ENCODE measurements at places on chromosomes 1 and 21.

DNA sequence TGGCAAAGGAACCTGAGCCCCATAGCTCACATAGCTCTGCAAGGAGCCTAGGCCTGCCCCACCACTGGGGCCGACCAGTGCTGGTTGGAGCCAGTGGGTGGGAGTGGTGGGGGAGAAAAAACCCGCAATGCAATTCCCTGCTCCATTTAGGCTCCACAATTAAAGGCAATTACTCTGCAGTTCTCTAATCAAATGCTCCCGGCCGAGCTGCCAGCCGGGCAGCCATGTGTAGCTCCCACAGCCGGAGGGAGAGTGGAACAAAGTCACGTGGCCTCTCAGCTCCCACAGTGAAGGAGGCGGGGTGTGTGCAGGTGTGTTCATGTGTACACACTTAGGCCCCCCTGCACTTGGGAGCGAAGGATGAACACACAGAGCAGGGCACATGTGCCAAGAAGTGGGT, 81.6 kb downstream of the KIRREL1 start:
- DNase-seq: no peak

DNA sequence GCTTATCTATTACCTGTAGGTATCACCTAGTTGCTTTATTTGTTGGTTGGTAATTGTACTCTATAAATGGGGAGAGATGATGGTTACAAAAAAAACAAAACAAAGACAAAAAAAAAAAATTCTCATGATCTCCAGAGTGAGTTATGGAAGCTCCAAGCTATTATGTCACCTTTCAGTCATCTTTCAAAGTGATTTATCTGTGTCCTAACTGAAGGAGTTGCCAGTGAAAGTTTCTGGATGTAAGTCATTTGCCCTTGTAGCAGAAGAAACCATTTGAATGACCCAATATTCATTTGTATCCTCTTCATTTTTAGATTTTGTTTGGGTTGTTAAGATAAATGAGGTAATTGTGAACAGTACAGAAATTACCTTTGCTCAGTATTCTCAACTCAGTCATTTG, 3.6 kb downstream of the SLC35F3 start:
- no peak for DNase-seq

- DNase-seq: no peak
Observed at GRCh38 chr1:183273300-183273699, 87.2 kb downstream of the LAMC2 start.

DNA sequence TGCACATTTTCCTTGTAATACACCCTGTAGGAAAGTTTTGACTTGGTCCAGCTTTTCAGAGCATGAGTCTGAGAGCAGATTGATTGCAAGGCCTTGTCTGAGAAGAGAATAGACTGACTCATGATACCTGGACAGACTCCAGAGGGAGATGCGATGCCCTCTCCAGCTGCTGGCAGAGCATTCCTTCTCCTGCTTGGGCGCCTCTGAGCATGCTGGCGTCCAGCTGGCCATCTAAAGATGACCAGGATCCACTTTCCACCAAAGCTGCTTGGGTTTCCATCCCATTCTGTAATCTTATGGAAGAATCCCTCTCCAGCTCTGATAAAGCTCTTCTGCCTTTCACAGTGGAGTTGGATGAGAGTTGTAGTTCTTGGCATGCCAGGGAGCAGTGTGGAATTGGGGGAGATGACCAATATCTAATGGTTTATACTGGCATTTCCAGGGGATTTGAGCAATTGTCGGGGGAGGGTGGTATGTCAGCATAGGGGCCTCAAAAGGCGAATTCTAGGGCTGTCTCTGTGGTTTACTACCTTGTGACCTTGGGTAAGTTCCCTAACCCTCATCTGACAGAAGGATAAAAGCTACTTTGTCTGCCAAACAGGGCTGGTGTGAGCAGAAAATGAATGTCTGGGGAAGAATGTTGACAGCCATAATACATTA, 19.5 kb downstream of the SZRD1 start:
- no peak for DNase-seq

- DNase-seq: no peak
Observed at GRCh38 chr1:210786546-210786945, 347.4 kb downstream of the KCNH1 start.

GRCh38 chr1:110524311-110525248, 5.6 kb upstream of the KCNA10 start:
- peak; percentile 85 for DNase-seq

DNA sequence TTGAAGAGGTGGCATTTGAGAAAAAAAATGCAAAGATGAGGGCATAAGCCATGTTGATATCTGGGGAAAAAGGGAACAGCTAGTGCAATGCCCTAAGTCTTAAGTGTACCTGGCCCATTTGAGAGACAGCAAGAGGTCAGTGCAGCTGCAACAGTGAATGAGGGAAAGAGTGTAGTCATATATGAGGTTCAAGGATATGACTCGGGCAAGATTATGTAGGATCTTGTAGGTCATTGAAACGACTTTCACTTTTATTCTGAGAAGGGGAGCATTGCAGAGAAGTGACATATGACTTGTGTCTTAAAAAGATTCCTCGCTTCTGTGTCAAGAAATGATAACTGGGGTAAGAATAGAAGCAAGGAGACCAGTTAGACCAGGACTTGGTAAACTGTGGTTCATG, 31.0 kb downstream of the NTMT2 start:
- no peak for DNase-seq

All from iPS-NIHi11 (cell line).